ENCODE measurements at places on chromosomes 5 and 9.

- no peak for DNase-seq
These were observed 21.6 kb downstream of the GAS1 start for GRCh38 chr9:86925686-86926085.

DNA sequence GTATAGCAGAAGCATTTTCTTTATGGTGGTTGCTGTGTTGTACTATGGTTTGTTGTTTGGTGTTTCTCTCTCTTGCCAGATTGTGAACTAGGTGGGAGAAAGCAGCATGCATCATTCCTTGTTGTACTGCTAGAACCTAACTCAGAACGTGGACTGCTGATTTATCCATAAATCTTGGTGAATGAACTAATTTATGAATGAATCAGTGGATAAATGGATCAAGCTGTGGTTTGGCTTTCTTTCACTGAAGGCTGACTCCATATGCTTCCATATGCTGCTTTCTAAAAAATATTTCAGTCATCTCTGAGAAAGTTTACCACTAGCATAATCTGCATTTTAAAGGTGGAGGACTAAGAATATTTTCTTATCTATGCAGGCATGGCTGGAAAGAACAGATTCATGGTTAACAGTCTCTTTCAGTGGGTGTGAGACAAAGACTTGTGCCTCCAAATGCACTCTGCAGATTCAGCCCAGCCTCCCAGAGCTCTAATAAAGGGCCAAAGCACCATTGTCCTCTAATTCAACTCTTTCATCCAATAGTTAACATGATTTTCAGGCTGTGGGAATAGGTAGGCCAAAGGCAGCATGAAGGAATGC lies 237.7 kb downstream of the SH3GL2 start:
- DNase-seq: no peak

GRCh38 chr9:109781086-109781485 lies 1.1 kb downstream of the PALM2AKAP2 start:
- DNase-seq: no peak

- no peak for DNase-seq
These were observed at the start of gene ADAMTS13 for GRCh38 chr9:133421615-133422542. ADAMTS13 (plus strand) TSS chr9:133422367; CDS start chr9:133422444, 77 bp downstream.

- DNase-seq: no peak
These were observed 4.2 kb downstream of the SEMA4D start for GRCh38 chr9:89493671-89494070.

DNA sequence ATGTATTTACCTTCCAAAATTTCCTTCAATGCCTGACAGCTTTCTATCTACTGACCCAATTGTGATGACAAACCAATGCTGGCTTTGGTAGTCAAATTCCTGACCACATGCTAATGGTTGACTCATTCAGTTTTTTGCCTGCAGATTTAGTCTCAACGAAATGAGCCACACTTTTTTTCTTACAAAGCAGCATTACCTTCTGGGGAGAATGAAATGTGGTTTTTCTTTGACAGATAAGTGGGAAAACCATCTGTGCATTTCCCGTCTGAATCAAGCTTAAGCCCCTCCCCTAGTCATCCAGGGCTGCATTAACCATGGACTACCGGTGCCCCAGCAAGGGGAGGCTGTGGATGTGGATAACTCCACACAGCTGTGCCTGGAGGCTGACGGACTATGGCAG lies 99.6 kb upstream of the TAF11L2 start:
- DNase-seq: no peak

DNA sequence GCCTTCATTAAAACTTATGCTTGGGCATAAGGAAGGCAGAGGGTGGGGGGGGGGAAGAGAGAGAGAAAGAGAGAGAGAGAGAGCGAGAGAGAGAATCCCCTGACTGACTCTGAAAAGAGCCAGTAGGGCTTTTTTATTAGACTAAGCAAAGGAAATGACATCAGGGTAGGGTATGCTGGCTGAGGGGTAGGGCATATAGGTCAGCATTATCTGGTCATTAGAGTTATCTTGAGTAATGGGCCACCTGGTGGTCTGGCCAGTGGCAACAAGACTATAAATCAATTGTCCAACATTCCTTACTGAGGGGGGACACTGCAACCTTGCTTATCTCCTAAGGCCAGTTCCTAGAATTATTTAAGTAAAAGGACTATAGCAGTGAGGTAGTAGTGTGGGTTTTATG lies 67.2 kb downstream of the TSSK1B start:
- DNase-seq: no peak

- peak; percentile 75 for DNase-seq
These were observed 2.6 kb upstream of the AFAP1L1 start for GRCh38 chr5:149268928-149269557.

GRCh38 chr5:115869256-115869795 lies 27.6 kb downstream of the AP3S1 start:
- DNase-seq: no peak

- DNase-seq: no peak
These were observed 66.7 kb downstream of the IQGAP2 start for GRCh38 chr5:76469656-76470290.

GRCh38 chr5:32419791-32420190 lies 24.7 kb downstream of the ZFR start:
- DNase-seq: no peak

DNA sequence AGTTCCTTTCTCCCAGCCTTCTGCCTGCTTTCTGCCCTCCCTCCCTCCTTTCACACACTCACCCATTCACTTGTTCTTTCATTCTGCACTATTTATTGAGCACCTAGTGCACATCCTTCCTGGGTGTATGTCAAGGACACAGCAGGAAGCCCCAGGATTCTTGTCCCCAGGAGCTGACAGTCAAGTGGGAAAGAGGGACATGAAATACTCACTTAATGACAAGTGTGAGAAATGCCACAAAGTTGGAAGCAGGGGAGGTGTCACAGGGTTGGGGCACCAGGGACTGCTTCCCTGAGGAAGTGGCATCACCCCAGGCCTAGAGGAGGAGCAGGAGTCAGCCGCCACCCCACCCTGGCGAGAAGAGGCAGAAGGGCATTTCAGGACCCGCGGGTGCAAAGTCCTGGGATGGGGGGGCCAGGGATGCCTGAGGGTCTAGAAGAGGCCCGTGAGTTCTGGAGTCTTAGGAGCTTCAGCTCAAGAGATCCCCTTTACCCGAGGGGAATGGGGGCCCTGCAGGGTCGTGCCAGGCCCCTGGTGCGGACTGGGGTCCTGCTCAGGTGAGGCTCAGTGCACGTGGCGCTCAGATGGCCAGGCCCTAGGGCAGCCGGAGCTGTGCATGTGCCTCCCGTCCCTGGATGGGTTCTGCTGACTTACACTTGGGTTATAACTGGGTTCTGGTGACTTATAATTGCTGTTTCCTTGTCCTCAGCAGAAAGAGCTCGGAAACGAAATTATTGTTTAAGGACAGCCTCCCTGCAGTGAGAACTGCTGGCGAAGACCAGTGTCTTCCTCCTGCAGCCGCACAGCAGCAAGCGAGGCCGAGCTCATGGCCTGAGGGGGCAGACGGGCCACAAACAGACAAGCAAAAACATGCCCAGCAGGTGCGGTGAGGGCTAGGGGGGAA lies 16.9 kb upstream of the LAMC3 start:
- no peak for DNase-seq

GRCh38 chr9:5004481-5004880 lies 19.4 kb downstream of the JAK2 start:
- DNase-seq: no peak

DNA sequence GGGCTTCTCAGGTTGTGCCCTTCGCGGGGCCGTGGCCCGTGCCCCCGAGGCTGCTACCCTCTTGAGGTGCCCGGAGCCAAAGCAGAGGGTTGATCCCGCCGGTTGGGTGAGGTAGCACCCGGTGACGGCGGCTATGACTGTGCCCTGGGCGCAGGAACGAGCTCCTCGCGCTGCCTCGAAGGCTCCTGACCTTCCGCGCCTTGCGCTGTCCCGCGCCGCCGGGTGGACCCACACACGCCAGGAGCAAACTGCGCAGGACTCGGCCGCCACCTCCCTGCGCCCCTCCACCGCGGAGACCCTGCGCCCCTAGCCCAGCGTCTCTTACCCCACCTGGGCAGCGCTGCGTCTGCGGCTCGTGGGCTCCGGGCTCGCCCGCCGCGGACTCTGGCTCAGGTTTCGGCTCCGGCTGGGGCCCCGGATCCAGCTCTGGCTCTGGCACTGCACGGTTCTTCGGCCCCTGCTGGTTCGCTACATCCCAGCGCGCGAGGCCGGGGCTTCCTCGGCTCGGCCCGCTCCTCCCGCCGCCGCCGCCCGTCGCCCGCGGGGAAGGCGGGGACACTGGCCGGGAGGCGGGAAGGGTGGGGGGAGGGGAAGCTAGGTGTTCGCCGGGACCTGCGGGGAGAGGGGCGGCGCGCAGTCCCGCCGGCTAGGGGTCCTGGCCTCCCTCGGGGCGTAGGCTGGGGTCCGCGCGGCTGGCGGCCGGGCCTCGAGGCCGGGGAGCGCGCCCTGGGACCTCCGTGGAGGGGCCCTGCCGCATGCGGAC lies 5.4 kb upstream of the PITX1 start:
- peak; percentile 50 for DNase-seq

- no peak for DNase-seq
These were observed 1.5 kb downstream of the CLIC3 start for GRCh38 chr9:136994888-136995230.

DNA sequence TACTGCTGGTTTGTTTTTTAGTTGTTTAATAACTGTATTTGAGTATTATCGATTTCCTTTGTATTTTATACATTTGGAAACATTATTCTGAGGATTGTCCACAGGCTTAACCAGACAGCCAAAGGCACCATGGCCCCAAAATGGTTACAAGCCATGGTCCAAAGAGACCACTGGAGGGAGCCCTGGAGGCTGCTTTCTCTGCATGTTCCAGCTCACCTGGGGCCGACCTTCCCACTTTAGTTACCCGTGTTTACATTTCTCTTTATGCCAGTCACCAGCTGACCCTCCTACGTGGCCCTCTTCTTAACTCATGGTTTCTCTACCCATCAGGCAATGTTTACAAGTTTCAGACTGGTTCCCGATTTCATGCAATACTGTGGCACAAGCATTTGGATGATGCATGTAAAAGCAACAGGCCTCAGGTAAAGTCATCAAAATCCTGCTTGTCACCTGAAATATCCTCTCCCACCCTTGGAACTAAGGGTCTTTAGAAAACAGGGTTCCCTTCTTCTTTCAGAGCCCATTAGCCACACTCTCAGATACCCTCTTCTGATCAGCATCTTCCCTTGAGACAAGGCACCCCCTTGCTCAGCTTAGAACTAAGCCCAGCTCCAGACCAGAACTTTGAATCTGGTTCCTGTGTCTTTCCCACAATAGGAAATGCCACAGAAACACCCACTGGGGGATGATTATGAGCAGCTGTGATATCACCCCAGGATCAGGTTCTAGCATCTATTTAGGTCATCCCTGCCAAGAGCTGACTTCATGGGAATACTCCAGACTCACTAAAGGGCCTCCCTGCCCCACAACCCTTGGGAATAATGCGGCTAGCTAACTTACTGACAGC lies 49.9 kb upstream of the GARNL3 start:
- peak; percentile 87 for DNase-seq
